ENCODE measurements at places on chromosomes 4 and X.

- DNase-seq: no peak
These were observed 11.7 kb downstream of the C1GALT1C1 start for GRCh38 chrX:120617996-120618630.

DNA sequence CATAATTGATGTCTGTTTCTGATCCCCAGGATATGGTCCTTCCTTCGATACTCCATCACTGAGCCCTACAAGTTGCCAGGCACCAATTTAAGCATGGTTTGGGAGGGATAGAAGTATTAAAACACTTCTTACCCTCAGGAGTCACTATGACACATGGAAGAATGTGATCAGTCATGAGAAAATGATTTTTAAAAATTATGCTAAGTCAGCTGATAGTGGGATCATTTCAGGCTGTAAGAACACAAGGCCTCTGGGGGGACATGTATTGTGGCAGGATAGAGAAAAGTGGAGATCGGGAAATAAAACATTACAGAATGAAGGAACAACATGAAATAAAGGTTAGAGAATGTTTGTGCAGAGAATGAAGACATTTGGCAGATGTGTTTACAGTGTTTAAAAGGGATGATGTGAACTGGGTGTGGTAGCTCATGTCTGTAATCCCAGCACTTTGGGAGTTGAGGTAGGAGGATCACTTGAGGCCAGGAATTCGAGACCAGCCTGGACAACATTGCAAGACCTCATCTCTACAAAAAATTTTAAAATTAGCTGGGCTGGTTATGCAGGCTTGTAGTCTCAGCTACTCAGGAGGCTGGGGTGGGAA is 64.0 kb downstream of the ELOVL6 start:
- DNase-seq: no peak

DNA sequence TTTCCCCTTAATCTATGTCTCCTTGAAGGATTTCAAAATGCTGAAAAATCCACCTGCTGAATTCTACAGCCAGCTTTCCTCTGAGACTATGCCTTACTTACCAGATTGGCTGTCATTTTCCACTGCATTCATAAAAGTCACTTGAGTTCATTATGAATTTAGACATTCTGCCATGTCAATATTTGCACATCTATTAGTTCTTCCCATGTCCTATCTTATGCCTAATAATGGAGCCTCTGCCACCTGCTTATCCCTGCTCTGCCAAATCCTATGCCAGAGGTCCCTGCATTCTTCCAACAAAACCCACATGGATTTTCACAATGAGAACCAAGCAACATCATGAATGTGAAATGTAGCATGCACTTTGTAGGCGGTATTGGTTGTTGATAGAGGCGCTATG is 42.6 kb downstream of the GASK1B start:
- no peak for DNase-seq

- peak; percentile 12 for DNase-seq
These were observed 115.9 kb downstream of the RAB28 start for GRCh38 chr4:13368217-13368616.

DNA sequence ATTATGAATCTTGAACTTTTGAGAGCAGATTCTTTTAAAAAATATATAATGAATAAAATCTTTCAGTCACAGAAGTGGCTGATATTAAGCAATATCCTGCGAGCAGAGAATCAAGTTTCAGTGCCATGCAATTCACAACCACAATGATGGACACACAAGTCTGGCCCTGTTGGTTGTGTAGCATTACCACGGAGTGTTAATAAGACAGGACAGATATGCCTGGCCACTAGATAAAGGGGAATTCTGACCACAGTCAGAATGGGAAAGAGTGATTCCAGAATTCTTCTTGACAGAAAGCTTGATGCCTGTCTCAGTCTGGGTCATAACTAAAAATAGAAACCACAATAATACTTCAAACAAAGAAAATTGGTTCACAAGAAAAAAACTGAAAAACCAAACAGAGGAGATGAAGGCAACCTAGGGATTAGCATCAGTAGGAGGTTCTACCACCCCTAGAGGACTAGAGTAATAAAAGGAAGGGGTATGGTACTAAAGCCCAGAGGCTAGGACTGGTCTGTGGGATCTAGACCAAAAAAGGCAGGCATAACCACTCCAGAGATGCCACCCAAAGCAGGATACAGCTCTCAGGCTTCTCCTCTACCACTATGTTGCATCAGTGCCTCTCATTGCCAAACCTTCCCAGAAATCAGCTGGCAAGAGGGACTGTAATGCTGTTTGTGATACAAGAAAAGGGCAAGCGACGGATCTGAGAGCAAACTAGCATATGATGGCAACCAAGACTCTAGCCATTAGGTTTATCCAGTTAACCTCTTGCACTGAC is 59.0 kb downstream of the RNF150 start:
- no peak for DNase-seq

- no peak for DNase-seq
These were observed 122.7 kb upstream of the DIPK2B start for GRCh38 chrX:45323387-45323786.

DNA sequence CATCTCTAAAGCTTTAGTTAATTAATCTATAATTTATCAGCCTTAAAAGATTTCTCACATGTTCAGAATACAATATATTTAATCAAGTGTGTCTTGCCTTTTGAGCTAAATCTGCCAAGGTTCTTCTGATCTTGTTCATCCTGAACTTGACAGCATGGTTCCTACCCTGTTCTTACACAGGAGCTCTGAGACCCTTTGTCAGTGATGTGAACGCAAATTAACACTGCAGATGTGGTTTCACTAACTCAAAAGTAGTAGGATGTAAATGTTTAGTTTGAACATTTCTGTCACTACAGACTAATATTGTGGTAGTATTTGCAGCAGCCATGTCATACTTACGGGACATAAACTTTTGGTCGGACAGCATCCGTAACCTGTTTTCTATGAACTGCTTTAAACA is 59.4 kb downstream of the SMARCAD1 start:
- DNase-seq: no peak

DNA sequence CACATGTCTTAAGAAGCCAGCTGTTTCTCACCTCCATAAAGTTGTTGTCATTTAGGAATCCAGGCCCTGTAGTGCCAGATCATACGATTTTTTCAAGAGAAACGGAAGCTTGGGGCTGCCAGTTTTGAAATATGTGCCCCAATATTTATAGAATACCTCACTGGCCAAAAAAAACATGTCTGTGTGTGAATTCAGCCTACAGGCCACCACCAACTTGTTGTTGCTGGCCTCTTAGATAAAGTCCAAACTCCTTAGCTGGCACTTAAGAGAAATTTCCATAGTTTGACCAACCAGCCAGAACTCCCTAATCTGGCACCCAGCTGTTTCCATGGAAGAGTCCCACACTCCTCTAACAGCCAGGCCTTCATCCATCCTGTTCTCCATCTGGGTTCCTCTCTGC is 74.1 kb downstream of the WDR19 start:
- DNase-seq: no peak

GRCh38 chr4:20354120-20354519 is 102.4 kb downstream of the SLIT2 start:
- no peak for DNase-seq

GRCh38 chrX:16347968-16348670 is 180.8 kb downstream of the MAGEB17 start:
- peak; percentile 47 for DNase-seq

DNA sequence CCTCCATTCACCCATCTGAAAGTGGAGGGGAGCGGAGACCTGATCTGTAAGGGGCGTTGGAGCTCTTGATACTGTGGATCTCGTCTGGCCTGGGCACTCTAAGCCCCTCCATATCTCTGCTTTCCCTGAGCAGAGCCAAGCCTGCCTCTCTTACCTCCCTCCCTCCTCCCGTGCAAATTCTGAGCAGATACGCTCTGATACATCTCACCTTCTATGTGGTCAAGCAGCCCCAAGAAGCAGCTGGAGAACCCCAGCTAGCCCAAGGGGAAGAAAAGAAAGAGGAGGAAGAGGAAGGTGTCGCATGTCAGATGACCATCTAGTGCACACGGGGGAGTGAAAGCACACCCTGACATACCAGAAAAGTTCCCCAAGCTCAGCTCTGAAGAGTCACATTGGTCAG is 1.9 kb upstream of the DGAT2L6 start:
- DNase-seq: no peak

GRCh38 chr4:19327364-19327763 is 924.3 kb upstream of the SLIT2 start:
- DNase-seq: peak; percentile 37

DNA sequence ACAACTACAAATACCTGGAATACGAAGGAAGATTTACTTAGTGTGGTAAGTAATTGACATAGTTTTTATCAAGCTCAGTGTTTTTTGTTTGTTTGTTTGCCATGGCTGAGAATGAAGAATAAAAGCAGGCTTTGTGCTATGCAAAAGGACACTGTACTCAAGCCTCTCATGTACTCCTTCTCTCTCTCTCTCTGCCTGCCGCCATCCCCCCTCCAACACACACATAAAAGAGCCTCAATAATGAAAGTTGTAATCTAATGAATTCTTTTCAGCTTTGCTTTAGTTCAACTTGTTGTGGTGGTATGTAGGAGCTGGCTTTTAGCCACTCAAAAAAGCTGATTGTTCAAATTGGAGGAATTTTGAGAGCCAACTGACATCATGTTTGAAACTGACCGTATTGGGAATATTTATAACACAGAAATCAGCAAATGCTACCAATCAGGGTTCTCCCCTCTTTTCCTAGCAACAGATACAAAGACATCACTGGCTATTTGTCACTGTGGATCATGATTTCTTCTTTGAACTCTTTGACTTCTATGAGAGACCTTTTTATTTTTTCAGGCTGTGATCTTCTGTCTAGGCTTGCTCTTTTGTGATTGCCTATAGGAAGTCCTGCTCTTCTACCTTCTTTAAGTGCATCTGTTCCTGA is 1148.8 kb downstream of the RAPGEF2 start:
- DNase-seq: no peak

GRCh38 chr4:144970597-144970996 is 127.4 kb downstream of the ANAPC10 start:
- no peak for DNase-seq

DNA sequence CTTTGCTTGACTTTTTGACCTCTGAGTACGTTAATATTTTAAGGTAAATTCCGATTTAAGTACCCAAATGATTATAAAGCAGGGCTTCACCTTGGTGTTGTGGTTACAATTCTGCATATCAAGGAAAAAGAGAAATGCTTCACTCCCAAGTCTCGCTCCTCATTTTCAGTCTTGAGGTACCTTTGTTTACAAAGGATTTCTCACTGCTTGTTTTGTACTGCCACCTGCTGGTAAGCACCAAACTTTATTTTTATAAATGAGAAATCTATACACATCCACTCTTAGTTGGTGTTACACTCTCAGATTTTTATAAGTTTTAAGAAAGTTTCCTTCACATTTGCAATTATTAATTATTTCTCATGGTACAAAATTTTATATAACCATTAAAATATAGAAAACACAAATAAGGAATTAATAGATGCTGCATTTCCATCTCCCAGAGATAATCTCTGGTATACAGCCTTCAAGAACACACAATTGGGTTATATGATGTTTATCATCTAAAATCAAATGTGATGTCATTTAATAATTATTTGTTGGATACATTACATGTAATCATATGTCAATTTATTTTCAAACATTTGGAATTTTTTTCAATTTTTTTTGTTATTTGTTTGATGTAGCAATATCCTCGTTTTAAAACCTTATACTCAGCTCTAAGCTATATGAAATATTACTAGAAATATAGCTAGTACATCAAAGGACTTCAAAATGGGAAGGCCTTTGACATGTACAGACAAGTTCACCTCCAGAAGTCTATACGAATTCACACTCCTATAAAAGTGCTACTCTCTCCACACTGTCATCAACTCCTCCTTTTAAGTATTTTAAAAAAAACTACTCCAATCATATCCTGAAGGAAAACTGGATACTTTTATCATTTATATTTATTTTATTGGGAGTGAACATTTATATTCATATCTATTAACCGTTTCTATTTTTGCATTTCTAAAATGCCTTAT is 179.9 kb downstream of the KCNIP4 start:
- DNase-seq: peak; percentile 32

- DNase-seq: no peak
These were observed 45.3 kb downstream of the RPGR start for GRCh38 chrX:38282049-38282448.

DNA sequence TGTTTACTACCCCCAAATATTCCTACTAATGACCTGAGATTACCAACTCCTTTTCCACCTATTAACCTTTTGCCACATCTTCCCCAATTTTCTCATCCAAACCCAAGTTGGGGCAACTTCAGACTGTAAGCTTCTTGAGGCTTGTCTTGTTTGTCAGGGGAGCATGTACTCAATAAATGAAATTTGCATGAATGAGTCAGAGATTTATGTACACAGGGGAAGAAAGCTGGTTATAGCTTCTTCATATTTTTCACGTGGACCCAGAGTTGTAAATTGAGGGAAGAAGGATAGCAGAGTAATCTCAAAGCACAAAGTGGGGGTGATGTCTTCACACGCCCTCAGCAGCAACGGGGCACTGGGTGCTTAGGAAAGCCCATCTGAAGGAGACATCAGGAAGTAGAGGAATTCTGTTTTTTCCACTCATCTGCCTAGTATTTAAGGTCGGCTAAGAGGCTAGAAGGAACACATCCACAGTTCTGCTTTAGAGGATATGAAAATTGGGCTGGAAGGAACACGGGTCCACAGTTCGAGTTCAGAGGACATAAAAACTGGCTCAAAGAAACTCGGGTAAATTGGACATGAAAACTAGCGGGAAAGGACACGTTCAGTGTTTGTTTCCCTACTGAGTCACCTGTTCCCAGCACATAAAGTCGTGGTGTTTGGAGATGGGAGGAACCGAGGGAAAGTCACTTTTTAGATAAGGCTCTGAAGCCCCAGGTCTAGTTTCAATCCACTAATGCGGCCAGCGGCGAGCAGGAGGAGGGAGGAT is 696 bp upstream of the CA5B start:
- no peak for DNase-seq

- DNase-seq: peak; percentile 54
These were observed 41.0 kb upstream of the UCP1 start for GRCh38 chr4:140609548-140610425.

- DNase-seq: no peak
These were observed 2.4 kb upstream of the PLAC1 start for GRCh38 chrX:134660627-134661026.

- no peak for DNase-seq
These were observed 195.6 kb downstream of the GPC3 start for GRCh38 chrX:133789829-133790228.

GRCh38 chrX:98717970-98718369 is 1692.1 kb downstream of the PCDH19 start:
- DNase-seq: no peak

- no peak for DNase-seq
These were observed 212.7 kb downstream of the SHOX start for GRCh38 chrX:843306-843705.

DNA sequence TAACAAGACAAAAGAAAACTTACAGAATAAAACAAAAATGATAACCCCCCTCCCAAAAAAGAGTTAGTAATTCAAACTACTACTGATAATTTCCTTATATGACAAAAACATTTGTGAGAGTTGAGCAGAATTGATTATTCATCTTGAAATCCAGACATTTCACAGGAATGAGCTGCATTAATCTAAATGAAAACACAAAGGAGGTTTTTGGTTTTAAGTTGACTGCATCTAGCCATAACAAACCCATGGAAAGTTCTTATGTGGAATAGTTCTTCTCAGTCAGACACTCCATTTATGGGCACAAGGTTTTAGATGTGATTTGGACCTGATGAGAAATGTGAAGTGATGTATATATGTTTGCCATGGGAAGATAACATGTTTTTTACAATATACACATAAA is 95.4 kb downstream of the VCX2 start:
- DNase-seq: no peak

- no peak for DNase-seq
These were observed 82.1 kb downstream of the JAKMIP1 start for GRCh38 chr4:6118201-6118600.

GRCh38 chrX:639151-639550 is 8.6 kb downstream of the SHOX start:
- DNase-seq: no peak
